Hindlimb muscle (tissue), 1 donor: ENCODE measurements at places on chromosomes 16 and 17. TPM values are rescaled to one million over a fixed set of nuclear protein-coding genes. Genes with fewer than 3 reads are reported as not detected.

GRCh38 chr17:34645594-34645993 lies 66.2 kb downstream of the TMEM132E start:
- DNase-seq: no peak

- DNase-seq: no peak
These were observed 852 bp downstream of the GPR139 start for GRCh38 chr16:20072874-20073202.

Gene CEP131
- polyA plus RNA-seq: 15.4 TPM

DNA sequence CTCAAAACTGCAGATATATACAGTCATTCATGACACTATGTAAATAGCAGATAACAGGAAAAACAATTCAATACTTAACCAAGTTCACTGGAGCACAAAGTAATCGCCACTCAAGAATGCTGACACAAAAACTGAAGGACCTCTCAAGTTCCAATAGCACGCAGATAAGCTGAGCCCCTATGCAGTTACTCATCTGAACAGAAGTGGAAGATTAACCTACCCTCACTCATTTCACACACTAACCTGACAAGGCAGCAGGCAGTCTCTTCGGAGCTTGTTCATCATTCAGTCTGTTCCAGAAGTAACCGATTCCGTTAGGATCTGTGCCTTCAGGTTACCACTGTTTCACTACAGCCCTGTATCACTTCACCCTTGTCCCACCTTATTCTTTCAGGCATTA lies 6.0 kb downstream of the HELZ start:
- DNase-seq: no peak

GRCh38 chr16:1338855-1339675 lies 5.6 kb downstream of the BAIAP3 start:
- DNase-seq: no peak
